ENCODE measurements at places on chromosomes 3 and 15. TPM values are rescaled to one million over a fixed set of nuclear protein-coding genes. Genes with fewer than 3 reads are reported as not detected.

The SIDT1 gene
- total RNA-seq, result not detected

The GPR149 gene
- total RNA-seq, result not detected

The EIF3J gene
- total RNA-seq, result 10.5 TPM

- H3K27ac ChIP-seq, result no peak overlapping the region
- no peak overlapping the region for H3K4me3 ChIP-seq
- H3K27me3 ChIP-seq, result no peaks in the 10 kb centered on the region
- no peak for DNase-seq
Measured at GRCh38 chr3:146581951-146582467, 23.1 kb downstream of the PLSCR5 start.

- peaks cover 3% of the 10 kb centered on the region for H3K4me1 ChIP-seq
- no peak for DNase-seq
- no peaks in the 10 kb centered on the region for H3K36me3 ChIP-seq
- H3K4me3 ChIP-seq, result no peak overlapping the region
- peak overlapping the region; percentile 36 for H3K27ac ChIP-seq
Measured at GRCh38 chr15:57183614-57184344, 192.5 kb upstream of the CGNL1 start.

DNA sequence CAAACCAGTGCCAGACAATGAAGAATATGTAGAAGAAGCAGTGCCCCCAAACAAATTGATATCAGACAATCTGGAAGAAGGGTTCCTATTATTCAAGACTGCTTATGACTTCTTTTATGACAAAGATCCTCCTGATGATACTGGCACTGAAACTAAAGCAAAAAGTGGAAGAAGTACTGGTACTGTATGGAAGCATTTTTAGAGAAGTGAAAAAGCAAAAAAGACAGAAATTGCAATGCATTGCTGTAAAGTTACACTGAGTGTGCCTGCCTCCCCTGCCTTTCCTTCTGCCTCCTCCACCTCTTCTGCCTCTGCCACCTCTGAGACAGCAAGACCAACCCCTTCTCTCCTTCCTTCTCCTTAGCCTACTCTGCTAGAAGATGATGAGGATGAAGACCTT, 167.6 kb downstream of the PLCL2 start:
- H3K27me3 ChIP-seq, result no peaks in the 10 kb centered on the region
- H3K4me1 ChIP-seq, result no peaks in the 10 kb centered on the region

- no peak for DNase-seq
- no peaks in the 10 kb centered on the region for H3K36me3 ChIP-seq
- no peaks in the 10 kb centered on the region for H3K4me1 ChIP-seq
- no peak overlapping the region for H3K4me3 ChIP-seq
- no peak overlapping the region for H3K27ac ChIP-seq
Measured at GRCh38 chr15:48086133-48086532, 34.7 kb upstream of the SLC24A5 start.

Measured in uterus (tissue), 4 donors.